ENCODE measurements at places on chromosomes 4 and X.

DNA sequence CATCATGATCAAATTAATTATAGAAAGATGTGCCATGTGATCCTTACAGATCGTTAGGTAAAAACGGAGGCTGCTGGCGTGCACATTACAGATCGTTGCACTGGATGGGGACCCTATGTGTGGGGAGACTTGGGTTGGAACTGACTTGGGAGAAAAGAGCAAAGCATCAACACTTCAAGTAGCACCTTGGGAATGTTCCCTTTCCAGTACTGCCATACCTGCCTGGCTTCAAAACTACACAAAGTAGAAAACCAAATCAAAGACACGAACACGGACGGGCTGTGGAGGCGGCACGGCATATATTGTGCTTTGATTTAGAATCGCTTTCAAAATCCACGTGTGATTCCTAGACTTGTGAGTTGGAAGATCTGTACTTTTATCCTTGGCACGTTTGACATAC, 898 bp downstream of the CMC4 start:
- no peak for DNase-seq

DNA sequence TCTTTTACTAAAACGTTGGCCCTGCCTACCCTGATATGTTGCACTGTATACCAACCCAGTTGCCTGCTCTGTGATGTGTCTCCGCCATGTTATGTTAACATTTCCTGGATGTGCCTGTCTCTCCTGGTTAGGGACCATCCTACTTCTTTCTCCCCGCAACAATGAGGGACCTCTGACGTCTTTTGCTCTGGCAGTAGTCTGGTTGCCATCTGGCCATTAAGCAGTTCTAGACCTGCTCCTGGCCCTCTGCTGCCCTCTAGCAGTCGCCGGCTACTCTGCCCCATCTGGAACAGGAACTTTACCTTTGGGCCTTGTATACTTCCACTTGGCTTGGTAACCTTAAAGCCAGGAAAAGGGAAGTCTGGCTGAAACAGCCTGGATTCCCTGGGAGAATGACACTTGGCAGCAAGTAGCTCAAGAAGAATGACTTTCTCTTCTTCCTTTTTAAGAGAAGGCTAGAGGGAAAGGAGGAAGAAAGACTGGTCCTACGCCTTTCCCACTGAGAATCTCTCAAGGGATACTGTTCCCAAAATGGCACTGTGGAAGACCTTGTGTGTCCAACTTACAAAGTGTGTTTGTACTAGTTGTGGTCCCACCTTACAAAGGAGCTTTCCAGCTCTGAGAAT, 63.5 kb downstream of the GPC3 start:
- DNase-seq = no peak

DNA sequence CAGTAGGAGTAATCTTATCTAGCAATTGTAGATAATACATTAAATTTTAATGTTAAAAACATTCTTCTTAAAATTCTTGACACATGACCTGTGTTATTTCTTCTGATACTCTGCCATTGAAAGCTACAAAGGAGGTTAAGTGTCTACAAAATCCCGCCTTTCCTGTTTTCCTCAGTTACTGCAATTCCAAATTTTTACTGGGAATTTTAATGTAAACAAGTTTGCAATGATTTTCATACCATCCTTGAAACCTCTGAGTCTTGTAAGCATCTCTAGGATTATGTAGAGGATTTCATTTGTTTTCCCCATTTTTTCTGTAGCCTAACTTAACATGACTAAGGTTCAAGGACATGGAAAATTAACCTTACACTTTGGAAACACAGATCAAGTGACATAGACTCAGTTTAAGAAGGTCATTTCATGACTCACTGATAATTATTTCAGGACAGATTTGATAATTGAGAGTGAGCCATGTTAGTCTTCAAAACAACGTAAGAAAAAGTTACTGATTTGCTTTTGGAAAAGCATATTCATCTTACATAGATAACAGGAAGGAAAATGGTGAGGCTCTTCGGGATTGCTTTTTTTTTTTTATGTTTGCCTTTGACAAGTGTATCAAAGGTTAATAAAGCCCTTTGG, 39.6 kb upstream of the PDLIM5 start:
- DNase-seq = no peak

DNA sequence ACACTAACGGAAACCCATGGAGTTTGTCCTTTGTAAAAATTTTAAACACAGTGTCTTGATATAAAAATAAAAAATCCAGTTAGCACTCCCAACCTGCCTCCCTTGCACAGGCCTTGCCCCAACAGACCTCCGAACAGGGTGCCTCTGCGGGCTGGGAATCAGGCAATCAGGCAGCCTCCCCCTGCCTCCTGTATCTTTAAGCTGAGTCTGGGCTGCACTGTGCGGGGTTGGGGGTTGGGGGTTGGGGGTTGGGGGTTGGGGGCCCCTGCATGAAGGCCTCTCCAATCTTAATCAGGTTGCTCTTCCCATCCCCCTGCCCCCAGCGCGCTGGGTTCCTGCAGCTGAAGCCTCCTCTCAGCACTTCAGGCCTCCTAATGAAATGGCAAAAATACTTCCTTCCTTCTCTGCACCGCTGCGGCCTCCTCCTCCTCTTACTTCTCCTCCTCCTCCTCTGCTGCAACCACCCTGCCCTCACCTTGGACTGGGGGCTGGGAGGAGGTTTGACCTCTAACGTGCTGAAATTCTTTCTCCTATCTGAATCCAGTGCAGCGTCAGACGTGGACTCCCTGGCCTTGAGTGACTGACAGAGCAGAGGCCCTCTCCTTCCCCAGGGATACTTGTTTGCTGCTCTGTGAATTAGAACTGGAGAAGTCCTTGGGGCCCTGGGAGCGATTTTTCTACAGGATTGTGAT, 26.6 kb downstream of the NLGN3 start:
- no peak for DNase-seq

- DNase-seq = no peak
Observed at GRCh38 chr4:108651014-108651791, 804 bp downstream of the OSTC start.

- no peak for DNase-seq
Observed at GRCh38 chrX:10831716-10832502, 211.5 kb upstream of the MID1 start.

DNA sequence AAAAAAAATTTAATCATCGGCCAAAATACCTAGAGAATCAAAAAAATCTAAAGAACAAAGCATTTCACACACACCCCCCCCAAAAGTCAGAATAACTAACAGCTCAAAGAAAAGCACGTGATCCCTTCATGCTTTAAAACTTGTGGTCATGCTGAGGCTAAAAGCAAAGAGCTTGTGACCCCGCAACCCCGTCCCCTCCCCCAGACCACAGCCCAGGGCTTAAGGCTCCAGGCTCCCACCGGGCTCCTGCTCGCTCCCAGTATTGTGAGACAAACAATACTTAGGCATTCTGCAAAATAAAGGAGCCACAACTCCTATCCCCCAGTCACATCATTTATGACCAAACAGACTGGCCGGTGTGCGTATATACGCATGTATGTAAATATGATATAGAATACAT, 62.1 kb upstream of the CCDC160 start:
- DNase-seq = no peak

DNA sequence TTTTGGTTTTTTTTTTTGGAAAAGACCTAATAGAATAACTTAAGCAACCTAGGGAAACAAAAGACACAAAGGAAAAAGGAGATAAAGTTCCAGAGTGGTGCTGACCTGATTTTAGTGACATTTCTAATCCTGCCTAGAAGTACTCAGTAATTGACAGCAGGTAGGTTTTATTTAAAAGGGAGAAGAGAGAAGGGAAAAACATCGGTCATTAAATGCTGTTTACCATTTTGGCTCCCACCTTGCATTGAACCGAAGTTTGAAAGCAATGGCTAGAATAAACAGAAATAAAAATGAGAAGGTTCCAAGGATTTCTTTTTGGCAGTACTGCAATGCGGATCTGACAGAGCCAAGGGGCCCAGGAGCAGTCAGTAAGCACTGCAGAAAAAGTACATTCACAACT, 115.8 kb upstream of the MAOA start:
- no peak for DNase-seq

- no peak for DNase-seq
Observed at GRCh38 chrX:54640103-54640690, 110.2 kb downstream of the GNL3L start.

GRCh38 chr4:147960971-147961370, 229.1 kb downstream of the ARHGAP10 start:
- no peak for DNase-seq

GRCh38 chr4:32161392-32161791, 1441.2 kb downstream of the PCDH7 start:
- DNase-seq = no peak

DNA sequence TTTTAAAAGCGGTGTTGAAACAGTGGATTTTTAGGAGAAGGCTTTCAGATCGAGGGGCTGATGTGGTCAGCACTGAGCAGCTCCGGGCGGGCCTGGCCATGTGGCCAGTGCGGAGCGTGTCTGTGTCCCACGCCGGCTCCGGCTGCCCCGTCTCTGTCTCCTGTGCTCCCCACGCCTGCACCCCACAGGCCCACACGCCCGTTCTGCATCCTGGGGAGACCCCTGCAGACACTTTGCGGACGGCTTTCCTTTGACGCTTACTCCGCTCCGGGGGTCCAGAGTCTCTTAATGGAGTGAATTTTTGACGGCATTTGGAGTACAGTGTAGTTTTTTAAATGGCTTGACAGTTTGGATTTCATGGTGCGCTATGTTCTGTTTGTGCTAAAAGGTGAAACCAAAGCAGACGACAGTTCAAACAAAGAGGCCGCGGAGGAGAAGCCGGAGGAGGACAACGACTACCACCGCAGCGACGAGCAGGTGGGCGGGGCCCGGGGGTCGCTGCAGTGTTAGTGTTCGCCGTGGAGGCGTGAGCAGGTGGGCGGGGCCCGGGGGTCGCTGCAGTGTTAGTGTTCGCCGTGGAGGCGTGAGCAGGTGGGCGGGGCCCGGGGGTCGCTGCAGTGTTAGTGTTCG, 38.7 kb downstream of the PCGF3 start:
- no peak for DNase-seq

DNA sequence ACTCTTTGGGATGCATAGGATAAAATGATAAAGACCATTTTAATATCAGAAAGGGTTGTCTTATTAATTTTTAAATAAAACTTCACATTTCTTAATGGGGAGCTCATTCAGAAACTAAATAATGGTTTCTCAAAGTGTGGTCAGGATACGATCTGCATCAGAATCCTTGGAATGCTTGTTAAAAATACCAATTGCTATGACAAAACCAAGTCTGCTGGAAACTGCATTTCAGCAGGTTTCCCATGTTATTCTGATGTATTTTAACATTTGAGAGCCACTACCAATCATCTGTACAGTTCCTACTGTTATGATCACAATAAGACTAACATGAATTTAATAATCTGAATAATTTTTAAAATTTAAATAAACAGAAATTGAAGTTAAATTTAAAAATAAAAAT, 115.1 kb downstream of the SOWAHB start:
- no peak for DNase-seq
